Cardiac atrium fibroblast (primary cell): ENCODE measurements at places on chromosomes 16 and 17. TPM values are rescaled to one million over a fixed set of nuclear protein-coding genes. Genes with fewer than 3 reads are reported as not detected.

BOLA2 gene
- total RNA-seq: 1.6 and 11.5 TPM in 2 replicates

GAS7 gene
- total RNA-seq: 10.8 and 35.5 TPM in 2 replicates

LGALS9 gene
- total RNA-seq: under 0.01 and 4.2 TPM in 2 replicates

PRR15L gene
- not detected in 2 replicates for total RNA-seq

SECTM1 gene
- total RNA-seq: 18.4 and 25.6 TPM in 2 replicates

DLX3 gene
- not detected in 2 replicates for total RNA-seq

NLGN2 gene
- total RNA-seq: 7.8 and 12.5 TPM in 2 replicates

PTX4 gene
- not detected in 2 replicates for total RNA-seq

PLA2G10 gene
- not detected in 2 replicates for total RNA-seq

CACNG4 gene
- not detected in 2 replicates for total RNA-seq

ANKS4B gene
- total RNA-seq: not detected in 2 replicates

CSH2 gene
- total RNA-seq: not detected in 2 replicates

PNMT gene
- total RNA-seq: 0.65 TPM in 1 of 2 replicates, not detected in the other

IRX5 gene
- total RNA-seq: 0.72 and 1.1 TPM in 2 replicates

KRTAP1-5 gene
- not detected in 2 replicates for total RNA-seq

TAF15 gene
- total RNA-seq: 17.3 and 36.5 TPM in 2 replicates

CYB5B gene
- total RNA-seq: 37.7 and 48.0 TPM in 2 replicates

METRNL gene
- 51.5 and 73.3 TPM in 2 replicates for total RNA-seq

SOST gene
- not detected in 2 replicates for total RNA-seq

FDXR gene
- total RNA-seq: 7.4 and 25.8 TPM in 2 replicates

ARL5C gene
- not detected in 2 replicates for total RNA-seq

INCA1 gene
- 0.54 TPM in 1 of 2 replicates, not detected in the other for total RNA-seq

HYDIN gene
- total RNA-seq: 0.16 and 0.18 TPM in 2 replicates

TEX19 gene
- not detected in 2 replicates for total RNA-seq

GNG13 gene
- total RNA-seq: not detected in 2 replicates

BCO1 gene
- not detected in 2 replicates for total RNA-seq

HSD11B2 gene
- 0.18 and 0.49 TPM in 2 replicates for total RNA-seq

PERCC1 gene
- not detected in 2 replicates for total RNA-seq

MT4 gene
- total RNA-seq: not detected in 2 replicates

PTGES3L gene
- total RNA-seq: not detected in 2 replicates

CACNG5 gene
- total RNA-seq: not detected in 2 replicates

TPPP3 gene
- not detected in 2 replicates for total RNA-seq

GCGR gene
- total RNA-seq: not detected in 2 replicates

USP43 gene
- total RNA-seq: not detected in 2 replicates

SLC13A2 gene
- not detected in 2 replicates for total RNA-seq

HS3ST2 gene
- total RNA-seq: not detected in 2 replicates

LRRC46 gene
- not detected in 2 replicates for total RNA-seq

PVALEF gene
- not detected in 2 replicates for total RNA-seq

KRTAP16-1 gene
- not detected in 2 replicates for total RNA-seq

MYADML2 gene
- total RNA-seq: not detected in 2 replicates
